ENCODE measurements at places on chromosomes 5 and 9. TPM values are rescaled to one million over a fixed set of nuclear protein-coding genes. Genes with fewer than 3 reads are reported as not detected.

DNA sequence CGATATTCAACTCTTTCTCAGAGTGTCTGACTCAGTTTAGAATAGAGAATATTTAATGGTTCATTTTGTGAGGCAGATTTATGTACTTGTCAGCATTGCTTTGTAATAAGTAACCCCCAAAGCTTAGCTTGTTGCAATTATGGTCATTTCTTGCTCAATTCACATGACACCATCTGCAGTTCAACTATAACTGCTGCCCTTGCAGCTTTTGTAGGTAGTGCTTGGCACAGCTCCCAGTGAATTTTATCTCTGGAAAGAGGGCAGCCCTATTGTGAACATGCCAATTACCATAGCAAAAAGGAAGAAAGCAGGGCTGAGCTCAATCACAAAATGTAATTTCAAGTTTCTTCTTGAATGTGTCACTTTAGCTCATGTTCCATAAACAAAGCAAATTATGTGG, 1587.7 kb upstream of the ACO1 start:
- DNase-seq, result no peak

- no peak for DNase-seq
These were observed 24.0 kb downstream of the TMEM161B start for GRCh38 chr5:88244686-88245085.

GRCh38 chr5:93789173-93790067, 48.0 kb upstream of the POU5F2 start:
- DNase-seq, result no peak

Gene LVRN
- not detected for total RNA-seq

Gene TMEM215
- not detected for total RNA-seq

DNA sequence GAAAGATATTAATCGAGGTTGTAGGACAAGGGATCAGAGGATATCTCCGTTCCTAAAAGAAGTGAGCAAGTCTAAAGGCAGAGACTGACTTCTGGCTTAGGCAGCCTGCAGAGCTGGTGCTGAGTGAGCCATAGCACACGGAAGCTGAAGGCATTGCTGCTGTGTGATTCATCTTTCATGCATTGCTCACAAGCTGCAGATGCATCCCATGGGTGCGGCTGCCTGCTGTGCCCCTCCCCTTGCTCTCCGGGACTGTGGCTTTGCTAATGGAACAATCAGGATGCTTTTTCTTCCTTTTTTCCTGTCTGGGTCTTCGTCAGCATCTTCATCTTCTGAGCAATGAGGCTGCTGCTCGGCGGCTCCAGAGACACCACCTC, 341.4 kb downstream of the DIRAS2 start:
- DNase-seq, result no peak

- no peak for DNase-seq
These were observed 65.5 kb upstream of the HSPA9 start for GRCh38 chr5:138640646-138641254.

GRCh38 chr5:98175474-98175873, 598.0 kb upstream of the RGMB start:
- DNase-seq, result no peak

Gene MRNIP
- 22.3 TPM for total RNA-seq

GRCh38 chr9:71766663-71767062, 1.6 kb downstream of the CEMIP2 start:
- no peak for DNase-seq

- peak; percentile 73 for DNase-seq
These were observed 23.4 kb downstream of the LCP2 start for GRCh38 chr5:170273968-170274710.
